ENCODE measurements at places on chromosomes 5 and 9. TPM values are rescaled to one million over a fixed set of nuclear protein-coding genes. Genes with fewer than 3 reads are reported as not detected.

GRCh38 chr9:16693616-16694015 is 176.9 kb downstream of the BNC2 start:
- DNase-seq = no peak

DNA sequence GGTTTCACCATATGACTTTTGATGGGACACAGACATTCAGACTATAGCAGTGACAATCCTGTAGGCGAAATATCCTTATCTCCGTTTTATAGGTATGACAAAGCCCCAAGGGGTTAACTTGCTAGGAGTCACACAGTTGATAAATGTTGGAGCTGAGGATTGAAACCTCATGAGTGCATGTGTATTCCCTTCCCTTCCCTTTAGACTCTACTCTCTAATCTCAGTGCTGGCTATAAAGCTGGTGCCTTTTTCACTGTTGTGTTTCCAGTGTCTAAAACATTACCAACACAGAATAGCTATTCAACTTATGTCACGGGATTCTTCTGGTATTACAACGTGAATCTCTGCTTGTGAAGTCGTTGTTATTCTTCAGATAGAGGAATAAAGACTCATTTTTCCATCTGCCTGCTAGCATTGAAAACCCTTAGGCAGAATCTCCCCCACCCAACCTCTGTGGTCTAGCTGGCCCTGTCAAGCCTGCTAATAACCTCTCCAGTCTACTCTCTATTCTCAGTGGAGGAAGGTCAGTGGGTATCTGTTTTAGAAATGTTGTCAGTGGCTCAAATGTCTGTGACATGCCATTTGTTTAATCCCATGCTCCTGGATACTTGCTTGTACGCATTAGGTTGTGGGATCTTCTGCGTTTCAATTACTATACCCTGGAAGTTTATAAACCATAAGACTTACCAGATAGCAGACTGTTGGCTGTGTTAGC is 121.2 kb downstream of the TLE4 start:
- no peak for DNase-seq

- no peak for DNase-seq
Measured at GRCh38 chr9:1171546-1171945, 121.4 kb downstream of the DMRT2 start.

- DNase-seq = no peak
Measured at GRCh38 chr5:163509291-163509951, 4.0 kb downstream of the MAT2B start.

- DNase-seq = no peak
Measured at GRCh38 chr5:98757978-98758377, 15.5 kb upstream of the RGMB start.

GRCh38 chr5:136011414-136012001 is 17.3 kb upstream of the TGFBI start:
- DNase-seq = no peak

Gene BHMT2
- 12.4 TPM for total RNA-seq

DNA sequence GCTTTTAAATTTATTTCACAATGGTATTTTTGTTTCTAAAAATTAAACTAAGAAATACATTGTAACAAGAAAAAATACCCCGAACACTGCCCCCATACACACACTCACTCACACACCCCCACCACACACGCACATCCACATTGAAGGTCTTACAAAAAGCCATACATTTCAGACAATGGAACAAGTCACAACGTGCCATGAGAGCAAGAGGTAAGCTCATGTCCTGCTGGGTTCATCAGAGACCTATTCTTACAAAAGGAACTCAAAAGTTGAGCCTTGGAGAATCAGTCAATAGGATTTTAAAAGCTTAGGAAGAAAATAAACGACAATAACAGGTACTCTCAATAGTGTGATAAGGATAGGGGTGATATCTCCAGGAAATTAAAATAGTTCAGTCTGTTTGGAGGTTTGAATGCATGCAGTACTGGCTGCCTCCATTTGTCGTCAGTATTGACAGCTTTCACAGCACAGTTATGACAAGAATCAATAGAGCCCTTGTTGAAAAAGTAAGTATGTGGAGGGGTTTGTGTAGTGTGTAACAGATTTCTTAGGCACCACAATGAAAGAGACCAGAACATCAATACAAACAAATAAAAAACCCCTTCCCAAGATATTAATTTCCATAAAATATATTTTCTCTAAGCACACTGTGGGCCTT is 1826.2 kb upstream of the CDH6 start:
- no peak for DNase-seq

DNA sequence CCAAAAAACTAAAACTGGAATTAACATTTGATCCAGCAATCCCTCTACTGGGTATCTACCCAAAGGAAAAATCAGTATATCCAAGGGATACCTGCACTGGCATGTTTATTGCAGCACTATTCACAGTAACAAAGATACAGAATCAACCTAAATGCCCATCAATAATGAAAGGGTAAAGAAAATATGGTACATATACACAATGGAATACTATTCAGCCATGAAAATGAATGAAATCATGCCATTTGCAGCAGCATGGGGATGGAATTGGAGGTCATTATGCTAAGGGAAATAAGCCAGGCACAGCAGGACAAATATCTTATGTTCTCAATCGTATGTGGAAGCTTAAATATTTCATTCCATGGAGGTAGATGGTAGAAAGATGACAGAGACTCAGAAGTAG is 9.7 kb downstream of the VLDLR start:
- DNase-seq = no peak

DNA sequence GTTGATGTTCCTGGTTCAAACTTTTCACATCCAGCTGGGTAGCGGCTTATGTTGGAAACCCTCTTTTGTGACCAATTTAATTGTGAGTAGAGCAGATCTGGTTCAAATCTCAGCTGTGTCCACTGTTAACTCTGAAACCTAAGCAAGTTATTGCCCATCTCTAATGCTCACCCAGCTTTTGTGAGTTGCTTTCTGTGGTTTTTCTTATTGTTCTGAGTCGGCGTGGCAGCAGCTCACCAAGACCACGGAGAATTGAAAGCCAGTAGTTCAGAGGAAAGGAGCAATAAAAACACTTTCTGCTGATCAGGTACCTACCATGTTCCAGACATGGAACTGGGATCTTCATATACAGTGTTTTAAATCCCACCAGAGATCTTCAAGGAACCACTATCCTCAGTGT is 114.4 kb downstream of the DOCK2 start:
- no peak for DNase-seq

DNA sequence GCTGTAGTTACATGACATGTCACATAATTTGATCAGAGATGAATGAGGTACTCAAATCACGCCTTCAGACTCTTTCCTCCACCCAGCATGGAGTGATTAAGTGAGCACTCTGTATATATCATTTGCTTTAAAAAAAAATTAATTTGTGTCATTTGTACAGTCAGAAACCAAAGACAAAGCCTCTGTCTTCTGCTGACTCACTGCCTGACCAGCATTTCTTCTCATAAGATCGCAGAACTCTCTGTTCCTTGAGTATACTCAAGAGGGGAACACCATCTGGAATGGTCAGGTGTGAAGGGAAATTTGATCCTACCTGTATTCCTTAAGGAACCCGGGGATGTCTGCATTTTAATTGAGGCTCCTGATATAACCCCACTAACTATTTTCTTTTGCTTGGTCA is 254.4 kb downstream of the FAM114A2 start:
- DNase-seq = no peak

- DNase-seq = no peak
Measured at GRCh38 chr5:115699967-115700366, 74.1 kb upstream of the TMED7 start.

Gene ORM2
- total RNA-seq = not detected

Gene C9orf50
- total RNA-seq = not detected

DNA sequence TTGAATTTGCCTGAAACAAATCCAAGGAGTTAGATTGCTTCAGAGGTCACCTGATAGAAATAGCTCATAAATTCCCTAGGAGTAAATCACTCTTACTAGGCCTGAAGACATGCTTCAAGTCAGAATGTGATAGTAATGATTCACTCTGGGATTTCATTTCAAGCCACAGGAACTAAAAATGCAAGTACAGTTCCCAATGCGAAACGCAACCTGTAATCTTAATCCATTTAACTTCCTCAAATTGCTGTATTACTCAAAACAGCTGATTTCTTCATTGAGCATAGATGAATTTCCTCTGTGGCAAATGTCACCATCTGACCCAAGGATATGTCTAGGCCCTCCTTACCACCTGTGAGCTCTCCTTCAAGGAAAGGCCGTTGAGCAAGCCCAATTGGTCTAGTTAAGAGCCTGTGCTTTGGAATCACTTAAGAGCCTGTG is 32.1 kb upstream of the IL6ST start:
- no peak for DNase-seq

DNA sequence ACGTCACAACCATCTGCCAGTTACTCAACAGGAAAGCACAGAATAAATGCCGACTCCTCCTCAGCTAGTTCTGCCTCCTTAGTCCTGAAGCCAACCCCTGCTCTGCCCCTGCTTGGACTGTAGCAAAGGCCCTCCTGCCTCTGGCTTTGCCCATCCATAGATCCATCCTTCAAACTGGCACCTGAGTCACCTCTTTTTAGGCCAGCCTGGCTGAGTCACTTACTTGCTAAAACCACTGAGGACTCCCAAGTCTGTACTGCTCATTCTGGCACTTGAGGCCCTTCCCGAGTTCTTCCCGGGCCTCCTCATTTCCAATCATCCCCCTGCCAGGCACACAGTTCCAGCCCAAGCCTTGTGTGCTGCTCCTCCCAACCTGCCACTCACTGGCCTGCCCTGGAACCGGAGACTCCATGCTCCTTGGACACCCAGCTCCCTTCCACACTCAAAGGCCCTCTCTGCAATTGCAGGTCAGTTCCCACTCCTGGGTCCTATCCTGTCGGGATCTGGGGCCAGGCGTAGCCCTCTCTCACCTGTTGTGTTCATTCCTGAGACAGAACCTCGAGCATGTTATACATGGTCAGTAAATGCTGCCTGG is 220.1 kb downstream of the DAB2IP start:
- no peak for DNase-seq

Gene PPIC
- 20.2 TPM for total RNA-seq

Gene SMC5
- 55.8 TPM for total RNA-seq

Gene SEMA6A
- 13.9 TPM for total RNA-seq

DNA sequence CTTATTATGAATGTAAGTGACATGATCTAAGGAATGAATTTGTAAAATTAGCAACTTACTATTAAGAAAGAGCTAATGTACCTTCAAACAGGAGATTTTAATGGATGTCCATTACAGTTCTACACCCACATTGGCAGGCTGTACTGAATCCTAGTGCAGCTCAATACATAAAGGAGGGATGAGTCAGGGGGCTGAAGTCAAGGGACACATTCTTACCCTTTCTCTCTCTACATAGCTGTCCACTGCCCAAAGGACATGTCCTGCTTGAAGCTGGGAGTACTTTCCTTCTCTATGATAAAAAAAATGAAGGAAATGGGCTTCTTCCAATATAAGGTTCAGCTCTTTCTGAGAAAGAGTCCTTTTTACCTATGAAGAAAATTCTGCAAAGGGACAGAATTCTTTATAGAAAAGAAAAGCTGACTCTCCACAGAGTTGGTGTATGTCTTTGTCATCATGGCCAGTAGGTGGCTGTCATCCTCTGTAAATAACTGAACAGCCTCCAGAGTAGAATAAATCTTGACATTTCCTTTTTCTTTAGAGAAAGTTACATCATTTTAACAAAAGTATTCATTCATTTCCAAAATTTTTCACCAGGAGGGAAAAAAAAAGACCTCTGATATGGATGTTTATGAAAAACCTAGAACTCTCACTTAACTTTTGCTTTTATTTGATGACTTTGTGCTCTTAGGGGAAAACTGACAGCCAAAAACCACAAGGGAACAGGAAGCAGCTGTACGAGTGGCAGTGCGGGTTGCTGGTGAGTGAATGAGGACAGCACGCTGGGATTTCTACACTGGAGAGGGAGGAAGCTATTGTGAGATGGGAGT is 13.1 kb upstream of the IFNA14 start:
- no peak for DNase-seq

Gene PCDHGA12
- total RNA-seq = 10.4 TPM

GRCh38 chr9:20702570-20702969 is 18.5 kb downstream of the FOCAD start:
- no peak for DNase-seq

DNA sequence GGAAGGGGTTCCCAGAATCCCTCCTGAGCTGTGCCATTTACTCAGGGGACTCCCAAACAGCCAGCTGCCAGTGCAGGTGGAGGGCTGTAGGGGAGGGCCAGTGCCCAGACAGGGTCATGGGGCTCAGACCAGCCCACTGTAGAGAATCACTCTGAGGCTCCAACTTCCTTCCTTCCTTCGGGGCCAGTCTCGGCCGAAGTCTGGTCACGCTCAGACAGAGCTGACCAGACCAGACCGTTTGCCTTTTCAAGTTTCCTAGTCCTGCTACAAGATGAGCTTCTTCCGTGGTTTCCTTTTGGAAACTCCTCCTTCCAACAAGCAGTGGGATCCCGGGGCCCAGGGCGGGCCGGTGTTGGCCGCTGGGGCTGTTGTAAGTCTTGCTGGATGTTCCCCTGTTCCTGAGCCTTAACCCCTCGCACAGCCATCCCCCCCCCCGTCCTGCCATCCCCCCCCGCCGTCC is 52.6 kb downstream of the SAR1B start:
- no peak for DNase-seq

GRCh38 chr9:136419092-136419420 is 8.6 kb downstream of the PMPCA start:
- no peak for DNase-seq

DNA sequence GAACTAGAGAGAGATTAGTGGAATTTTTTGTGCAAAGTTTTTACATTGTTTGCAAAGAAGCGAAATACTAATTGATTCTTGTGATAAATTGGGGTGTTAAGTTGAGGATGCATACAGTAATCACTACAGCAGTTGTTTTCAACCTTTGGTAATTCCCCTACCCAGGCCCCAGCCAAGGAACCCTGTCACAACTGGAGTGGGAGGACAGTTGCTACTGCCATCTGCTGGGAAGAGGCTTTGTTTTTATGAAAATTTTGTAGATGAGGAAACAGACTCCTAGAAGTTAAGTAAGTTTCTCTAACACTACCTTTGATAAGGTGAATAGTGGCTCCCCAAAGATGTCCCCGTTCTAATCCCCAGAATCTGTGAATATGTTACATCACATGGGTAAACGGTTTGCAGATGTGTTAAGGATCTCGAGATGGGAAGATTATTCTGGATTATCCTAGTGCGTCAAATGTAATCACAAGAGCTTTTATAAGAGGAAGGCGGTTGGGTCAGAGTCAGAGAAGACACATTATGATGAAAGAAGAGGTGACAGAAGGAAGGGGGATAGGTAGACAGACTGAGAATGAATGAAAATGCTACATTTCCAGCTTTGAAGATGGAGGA is 34.0 kb upstream of the PPP1R2B start:
- DNase-seq = no peak

- DNase-seq = no peak
Measured at GRCh38 chr5:88090506-88090905, 178.1 kb downstream of the TMEM161B start.

- DNase-seq = no peak
Measured at GRCh38 chr5:91864962-91865361, 481.8 kb upstream of the ARRDC3 start.

Gene FRMD3
- 2.6 TPM for total RNA-seq

DNA sequence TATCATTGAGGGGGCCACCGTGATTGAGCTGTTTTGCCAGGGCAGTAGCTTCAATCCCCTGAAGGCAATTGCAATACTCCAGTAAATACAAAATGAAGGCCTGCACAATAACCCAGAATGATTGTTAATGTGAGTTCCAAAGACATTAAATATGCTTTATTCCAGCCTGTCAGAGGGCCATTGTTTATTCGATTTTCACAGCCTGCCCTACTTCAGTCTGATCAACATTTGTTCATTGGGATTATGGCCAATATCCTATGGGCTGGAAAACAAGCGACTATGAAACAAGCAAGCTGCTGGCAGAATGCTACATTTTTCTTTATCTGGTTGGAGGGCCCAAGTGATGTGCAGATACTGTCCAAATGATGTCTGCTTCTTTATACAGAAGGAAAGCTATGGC is 543.1 kb downstream of the TLE1 start:
- DNase-seq = no peak

GRCh38 chr9:105850852-105851500 is 156.6 kb downstream of the TMEM38B start:
- DNase-seq = no peak

Gene FRMPD1
- total RNA-seq = 0.46 TPM

Measured in ovary (tissue), 10 donors.